Aorta (tissue), 5 donors: ENCODE measurements at places on chromosomes 5 and 9. TPM values are rescaled to one million over a fixed set of nuclear protein-coding genes. Genes with fewer than 3 reads are reported as not detected.

IFNA17 gene
- total RNA-seq = not detected

FAM221B gene
- not detected for total RNA-seq

DNA sequence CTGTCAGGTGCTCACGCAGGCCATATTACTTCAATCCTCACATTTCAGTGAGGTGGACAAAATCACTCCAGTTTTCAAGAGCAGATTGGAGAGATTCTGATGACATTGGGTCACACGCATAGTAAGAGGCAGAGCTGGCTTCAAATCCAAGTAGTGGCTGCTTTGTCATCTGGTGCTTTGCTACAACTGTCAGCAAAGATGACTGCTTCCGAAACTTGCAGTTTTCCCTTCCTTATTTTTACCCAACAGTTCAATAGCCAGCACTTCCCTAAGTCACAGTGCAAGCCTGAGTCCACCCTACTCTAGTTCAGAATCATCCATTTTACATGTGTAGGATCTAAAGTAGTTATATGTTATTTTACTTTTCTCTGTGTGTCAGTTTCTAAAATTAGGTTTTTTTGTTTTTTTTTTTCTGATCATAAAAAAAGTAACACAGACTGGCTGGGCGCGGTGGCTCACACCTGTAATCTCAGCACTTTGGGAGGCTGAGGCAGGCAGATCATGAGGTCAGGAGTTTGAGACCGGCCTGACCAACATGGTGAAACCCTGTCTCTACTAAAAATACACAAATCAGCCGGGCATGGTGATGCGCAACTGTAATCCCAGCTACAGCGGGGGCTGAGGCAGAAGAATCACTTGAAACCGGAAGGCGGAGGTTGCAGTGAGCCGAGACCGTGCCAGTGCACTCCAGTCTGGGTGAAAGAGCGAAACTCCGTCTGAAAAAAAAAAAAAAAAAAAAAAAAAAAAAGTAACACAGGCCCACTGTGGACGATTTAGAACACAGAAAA, 49.6 kb downstream of the ANKDD1B start:
- no peaks in the 10 kb centered on the region for H3K27me3 ChIP-seq
- no peaks in the 10 kb centered on the region for H3K4me1 ChIP-seq
- H3K27ac ChIP-seq = no peak overlapping the region
- H3K36me3 ChIP-seq = no peaks in the 10 kb centered on the region
- no peak for DNase-seq

DNA sequence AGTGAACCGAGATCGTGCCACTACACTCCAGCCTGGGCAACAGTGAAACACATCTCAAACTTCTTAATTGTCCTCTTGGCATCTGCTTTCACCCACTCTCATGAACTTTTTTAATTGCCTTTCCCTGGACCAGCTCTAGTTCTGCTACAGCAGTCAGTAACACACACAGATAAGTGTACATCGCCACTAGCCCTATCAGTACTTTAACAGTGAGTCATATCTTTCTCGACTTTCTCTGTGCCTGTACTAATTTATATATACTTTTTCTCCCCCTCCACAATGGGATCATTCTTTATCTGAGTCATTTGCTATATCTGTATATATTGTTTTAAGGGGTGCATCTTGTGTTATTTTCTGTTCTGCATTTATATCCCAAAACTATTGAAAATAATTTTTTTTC, 6.7 kb downstream of the CDC37L1 start:
- DNase-seq = no peak
- peaks cover 5% of the 10 kb centered on the region for H3K4me1 ChIP-seq
- H3K27me3 ChIP-seq = no peaks in the 10 kb centered on the region
- no peaks in the 10 kb centered on the region for H3K36me3 ChIP-seq
- no peak overlapping the region for H3K4me3 ChIP-seq

GRCh38 chr5:139915834-139916233, 120.2 kb downstream of the PSD2 start:
- no peak overlapping the region for H3K27ac ChIP-seq
- no peaks in the 10 kb centered on the region for H3K27me3 ChIP-seq
- DNase-seq = no peak
